Brain microvascular endothelial cell (primary cell): ENCODE measurements at places on chromosomes 12 and 14.

GRCh38 chr12:110403976-110404682 lies 621 bp upstream of the ANAPC7 start:
- peak; percentile 56 for DNase-seq

- DNase-seq = peak; percentile 7
These were observed 6.9 kb downstream of the GNPTAB start for GRCh38 chr12:101823891-101824290.

DNA sequence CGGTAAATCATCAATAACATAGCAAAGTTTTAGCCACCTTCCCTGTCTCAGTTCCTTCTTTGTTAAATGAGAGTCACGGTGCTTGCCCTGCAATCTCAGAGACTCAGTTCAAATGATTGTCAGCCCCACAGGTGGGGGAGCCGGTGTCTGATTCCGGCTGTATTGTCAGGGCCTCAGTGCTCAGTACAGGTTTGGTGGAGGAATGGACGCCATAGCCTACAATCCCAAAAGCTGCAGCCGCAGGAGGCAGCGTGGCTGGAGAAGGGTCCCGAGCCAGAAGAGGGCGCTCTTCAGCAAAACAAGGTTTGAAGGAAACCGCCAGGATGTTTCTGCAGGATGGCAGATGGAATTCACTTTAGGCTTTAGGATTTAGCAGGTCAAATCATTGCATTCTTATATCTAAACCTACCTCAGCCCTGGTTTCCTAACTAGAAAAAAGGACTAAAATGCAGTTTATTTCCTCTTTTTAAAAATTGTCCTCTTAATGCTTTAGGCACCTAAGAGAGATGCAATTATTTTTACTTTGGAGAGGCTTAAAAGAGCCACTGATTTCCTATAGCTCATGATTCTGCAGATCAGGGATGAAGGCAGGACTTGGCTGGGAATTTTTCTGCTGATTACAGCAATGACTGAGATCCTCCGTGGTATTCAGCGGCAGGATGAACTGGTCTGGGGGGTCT lies 29.2 kb downstream of the FOS start:
- peak; percentile 73 for DNase-seq

- no peak for DNase-seq
These were observed 68.5 kb downstream of the FBXO34 start for GRCh38 chr14:55339770-55340169.

DNA sequence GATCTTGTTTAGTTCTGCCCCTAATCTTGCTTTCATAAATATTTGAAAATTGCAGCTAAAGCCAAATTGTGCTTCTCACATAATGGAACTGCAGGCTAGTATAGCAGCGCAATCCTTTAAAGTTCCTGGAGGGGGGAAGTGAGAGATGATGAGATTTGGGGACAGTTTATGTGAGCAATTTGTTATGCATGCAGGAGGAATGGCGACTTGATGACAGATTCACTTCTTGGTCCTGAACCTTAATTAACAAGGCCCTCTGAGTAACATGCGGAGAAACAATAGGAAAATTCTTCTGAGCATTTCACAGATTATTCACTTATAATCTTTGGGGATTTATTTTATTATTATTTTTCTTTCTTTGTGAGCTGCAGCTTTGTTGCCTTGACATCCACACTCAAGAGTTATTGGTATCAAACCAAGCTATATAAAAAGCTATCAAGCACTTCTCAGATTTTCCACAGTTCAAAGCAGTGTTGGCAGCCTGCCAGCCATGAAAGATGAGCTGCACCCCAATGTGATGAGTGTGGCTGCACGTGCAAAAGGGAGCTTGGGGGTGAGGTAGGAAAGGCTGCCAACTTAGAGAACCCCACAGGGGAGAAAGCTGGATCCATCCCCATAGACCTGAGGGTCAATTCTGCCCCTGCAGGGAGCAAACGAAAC lies 1662.2 kb upstream of the FLRT2 start:
- DNase-seq = no peak
